CD4-positive, alpha-beta memory T cell (primary cell): ENCODE measurements at places on chromosomes 2 and 18. TPM values are rescaled to one million over a fixed set of nuclear protein-coding genes. Genes with fewer than 3 reads are reported as not detected.

DNA sequence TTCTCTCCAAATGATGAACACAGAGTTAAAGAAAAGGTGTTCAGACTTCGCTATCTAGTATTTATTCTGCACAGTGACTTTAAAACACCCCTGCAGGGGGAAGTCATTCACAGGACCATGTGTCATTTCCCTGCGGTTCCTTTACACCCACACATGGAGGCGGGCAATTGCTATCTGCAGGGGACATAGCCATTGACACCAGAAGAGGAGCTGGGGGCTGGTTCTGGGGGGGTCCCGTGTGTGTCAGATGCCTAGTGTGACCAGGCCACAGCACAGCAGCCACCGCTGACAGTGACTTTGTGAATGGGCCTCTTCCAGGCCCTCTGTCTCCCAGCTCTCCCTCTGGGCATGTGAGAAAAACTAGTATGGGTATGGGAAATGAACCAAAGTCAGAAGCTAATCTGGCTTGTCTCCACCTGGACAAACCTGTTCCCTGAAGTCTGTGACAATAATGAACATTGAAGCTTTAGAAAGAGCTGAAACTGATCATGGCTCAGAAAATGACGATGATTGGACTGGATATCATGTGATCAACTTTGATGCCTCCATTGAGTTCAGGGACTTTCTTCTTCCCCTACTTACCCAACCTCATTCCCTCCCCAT is 7.5 kb upstream of the GBX2 start:
- H3K27me3 ChIP-seq: peaks cover 33% of the 10 kb centered on the region
- H3K27ac ChIP-seq: no peak overlapping the region

The ACTG2 gene
- not detected for total RNA-seq

DNA sequence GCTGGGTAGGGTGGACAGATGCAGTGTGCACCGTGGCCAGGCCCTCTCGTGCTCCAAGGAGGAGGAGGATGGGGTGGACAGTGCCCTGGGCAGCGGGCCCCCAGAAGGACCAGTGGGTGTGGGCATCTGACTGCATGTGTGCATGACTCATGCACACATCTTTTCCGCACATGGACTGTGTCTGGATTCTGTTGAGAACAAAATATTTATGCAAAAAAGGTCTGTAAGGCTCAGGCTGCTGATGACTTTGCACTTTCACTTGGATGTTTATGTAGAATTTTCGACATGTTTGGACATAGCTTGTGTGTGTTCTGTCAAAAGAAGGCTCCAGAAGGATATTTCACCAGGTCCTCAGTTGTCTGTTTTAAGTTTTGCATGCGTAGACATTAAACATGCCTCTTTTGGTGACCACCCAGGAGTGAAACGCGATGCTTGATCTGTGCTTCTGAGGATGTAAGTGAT is 45.6 kb downstream of the MTCL1 start:
- H3K4me3 ChIP-seq: no peak overlapping the region
- H3K36me3 ChIP-seq: no peaks in the 10 kb centered on the region
- peaks cover 27% of the 10 kb centered on the region for H3K4me1 ChIP-seq
- no peak for DNase-seq
- no peaks in the 10 kb centered on the region for H3K27me3 ChIP-seq

DNA sequence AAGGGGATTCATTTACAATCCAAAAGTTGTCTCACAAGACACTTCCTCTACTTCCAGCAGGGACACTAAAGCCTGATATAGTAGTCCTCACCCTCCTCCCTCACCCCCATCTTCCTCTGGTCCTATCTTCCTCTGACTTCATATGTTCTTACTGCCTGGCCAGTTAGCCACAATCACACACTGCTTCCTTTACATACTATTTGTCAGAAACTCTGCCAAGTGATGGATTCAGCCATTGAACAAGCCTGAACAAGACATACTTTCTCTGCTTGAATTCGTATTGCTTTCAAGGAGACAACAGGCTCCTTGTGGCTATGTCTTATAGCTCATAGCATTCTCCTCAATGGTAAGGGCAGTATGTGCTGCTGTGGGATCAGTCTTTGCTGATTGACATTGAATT is 672.2 kb downstream of the BCL11A start:
- H3K27ac ChIP-seq: no peak overlapping the region
- no peaks in the 10 kb centered on the region for H3K36me3 ChIP-seq
- no peaks in the 10 kb centered on the region for H3K4me1 ChIP-seq
- H3K4me3 ChIP-seq: no peak overlapping the region
- DNase-seq: no peak

- H3K27ac ChIP-seq: no peak overlapping the region
- DNase-seq: no peak
- no peaks in the 10 kb centered on the region for H3K4me1 ChIP-seq
- H3K36me3 ChIP-seq: no peaks in the 10 kb centered on the region
- no peaks in the 10 kb centered on the region for H3K27me3 ChIP-seq
Observed at GRCh38 chr2:165287094-165287778, 48.0 kb downstream of the SCN2A start.

DNA sequence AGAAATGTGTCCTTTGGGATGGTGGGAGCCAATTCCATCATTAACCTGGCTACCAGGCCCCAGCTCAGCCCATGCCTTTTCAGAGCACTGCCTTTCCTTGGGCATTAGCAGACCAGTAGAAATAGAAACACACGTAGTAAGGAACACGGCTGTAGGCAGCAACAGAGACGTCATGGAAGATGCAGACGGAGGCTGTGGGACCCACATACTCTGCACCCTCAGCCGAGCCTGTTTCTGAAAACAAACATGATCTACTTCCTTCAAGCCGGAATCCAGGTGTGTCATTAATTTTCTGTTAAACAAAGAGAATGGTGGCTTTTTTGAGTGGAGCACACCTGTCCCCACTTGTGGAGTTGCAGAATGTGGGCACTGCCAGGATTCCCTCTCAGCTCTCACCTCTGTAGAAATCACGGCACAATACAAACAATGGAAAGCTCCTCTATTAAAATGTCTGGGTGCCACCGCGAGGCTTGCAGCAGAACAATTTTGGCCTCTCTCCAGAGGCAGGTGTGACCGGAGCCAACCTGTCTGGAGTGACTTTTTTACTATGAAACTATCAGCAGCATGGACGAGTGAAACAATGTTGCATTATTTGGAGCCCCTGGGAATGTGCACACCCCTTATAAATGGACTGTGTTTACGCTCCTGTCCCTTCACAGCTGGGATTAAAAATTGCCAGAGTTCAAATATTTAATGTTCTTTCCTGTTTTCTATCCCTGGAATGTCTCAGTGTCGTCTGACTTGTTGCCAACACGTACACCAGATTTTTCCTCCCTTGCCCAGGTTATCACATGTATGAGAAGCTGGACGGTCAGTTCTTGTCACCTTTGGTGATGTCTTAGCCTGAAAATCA is 31.7 kb downstream of the SPP2 start:
- no peaks in the 10 kb centered on the region for H3K36me3 ChIP-seq
- H3K4me3 ChIP-seq: no peak overlapping the region
- no peaks in the 10 kb centered on the region for H3K4me1 ChIP-seq

The TNFRSF11A gene
- total RNA-seq: 1.3 TPM

- no peak for DNase-seq
- no peak overlapping the region for H3K27ac ChIP-seq
- H3K4me1 ChIP-seq: no peaks in the 10 kb centered on the region
- no peak overlapping the region for H3K4me3 ChIP-seq
- no peaks in the 10 kb centered on the region for H3K36me3 ChIP-seq
- no peaks in the 10 kb centered on the region for H3K27me3 ChIP-seq
Observed at GRCh38 chr2:119713819-119714490, 35.0 kb downstream of the TMEM177 start.

DNA sequence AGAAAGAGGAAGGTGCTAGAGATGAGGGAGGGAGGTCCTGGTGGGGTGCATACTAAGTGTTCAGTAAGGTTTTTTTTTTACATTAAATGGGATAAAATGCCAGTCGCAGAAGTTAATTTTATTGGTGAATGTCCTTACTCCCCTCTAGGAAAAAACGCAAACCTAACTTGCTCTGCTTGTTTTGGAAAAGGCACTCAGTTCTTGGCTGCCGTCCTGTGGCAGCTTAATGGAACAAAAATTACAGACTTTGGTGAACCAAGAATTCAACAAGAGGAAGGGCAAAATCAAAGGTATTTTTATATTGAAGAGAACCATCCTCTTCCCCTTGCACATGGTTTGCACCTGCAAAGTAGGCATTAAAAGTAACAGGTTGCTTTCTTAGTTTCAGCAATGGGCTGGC is 12.7 kb upstream of the IL18R1 start:
- DNase-seq: no peak
- no peaks in the 10 kb centered on the region for H3K27me3 ChIP-seq
- no peak overlapping the region for H3K27ac ChIP-seq
- H3K4me3 ChIP-seq: no peak overlapping the region
- no peaks in the 10 kb centered on the region for H3K4me1 ChIP-seq

DNA sequence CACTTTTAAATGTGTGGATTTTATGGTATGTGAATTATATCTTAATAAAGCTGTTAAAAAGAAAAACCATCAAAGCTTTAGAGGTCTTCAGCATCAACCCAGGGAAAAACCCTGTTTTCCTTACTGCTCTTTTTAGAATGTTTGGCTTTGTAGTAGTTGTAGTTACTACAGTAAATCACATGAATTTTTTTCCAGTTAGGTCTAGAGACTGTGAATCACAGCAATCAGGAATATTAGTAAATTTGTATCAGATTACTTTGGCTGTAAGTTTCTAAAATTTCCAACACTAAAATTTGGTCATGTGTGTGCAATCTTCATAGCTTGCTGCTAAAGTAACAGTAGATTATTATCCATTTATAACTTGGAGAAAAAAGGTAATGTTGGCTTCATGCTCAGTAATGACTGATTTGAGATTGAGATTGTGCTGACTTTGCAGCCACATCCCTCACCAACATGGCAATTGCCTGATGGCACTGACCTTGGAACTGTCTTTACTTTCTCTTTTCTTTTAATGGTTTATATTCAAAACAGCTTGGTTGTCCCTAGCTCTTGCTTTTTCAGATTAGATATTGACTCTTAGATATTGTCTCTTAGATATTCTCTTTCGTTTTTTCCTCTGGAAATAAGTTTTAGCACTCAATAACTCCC is 41.1 kb downstream of the LCLAT1 start:
- no peaks in the 10 kb centered on the region for H3K27me3 ChIP-seq
- no peaks in the 10 kb centered on the region for H3K36me3 ChIP-seq
- H3K4me1 ChIP-seq: peaks cover 14% of the 10 kb centered on the region
- H3K27ac ChIP-seq: no peak overlapping the region
- H3K4me3 ChIP-seq: no peak overlapping the region

- no peak overlapping the region for H3K4me3 ChIP-seq
- no peaks in the 10 kb centered on the region for H3K36me3 ChIP-seq
- no peak for DNase-seq
- no peaks in the 10 kb centered on the region for H3K4me1 ChIP-seq
Observed at GRCh38 chr2:176763851-176764404, 448.7 kb upstream of the HNRNPA3 start.

- no peaks in the 10 kb centered on the region for H3K27me3 ChIP-seq
- H3K4me3 ChIP-seq: no peak overlapping the region
- no peak overlapping the region for H3K27ac ChIP-seq
- no peaks in the 10 kb centered on the region for H3K4me1 ChIP-seq
Observed at GRCh38 chr2:142756430-142756829, 121.0 kb upstream of the KYNU start.

The GCG gene
- total RNA-seq: not detected

DNA sequence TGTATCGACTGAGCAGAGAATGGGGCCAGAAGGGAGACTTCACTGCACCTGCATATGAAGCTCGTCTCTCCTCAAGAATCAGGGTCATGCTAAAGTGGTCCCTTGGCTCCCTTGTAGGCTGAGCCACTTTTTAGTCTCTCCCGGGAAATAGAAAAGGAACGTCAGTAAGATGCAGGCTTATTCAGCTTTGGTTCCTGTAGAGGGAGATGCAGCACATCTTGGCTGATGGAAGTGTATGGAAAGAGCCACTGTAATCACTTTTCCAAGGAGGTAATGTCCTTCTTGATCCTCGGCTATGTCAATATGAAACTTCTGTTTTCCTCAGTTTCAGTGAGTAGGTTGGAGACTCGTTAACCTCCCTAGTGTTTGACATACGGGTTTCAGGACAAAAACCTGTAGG is 235.2 kb downstream of the GCA start:
- H3K27me3 ChIP-seq: no peaks in the 10 kb centered on the region
- DNase-seq: no peak
- no peak overlapping the region for H3K27ac ChIP-seq
- no peak overlapping the region for H3K4me3 ChIP-seq

The TMEM198 gene
- 0.76 TPM for total RNA-seq
